Activated CD4-positive, alpha-beta T cell treated with anti-CD3 and anti-CD28 coated beads, Interleukin-2, Interleukin-6, amounts not matched to agents 100 ng/mL and 50 ng/mL, durations not matched to agents 16 hours and 8 hours (primary cell): ENCODE measurements at places on chromosomes 2 and 18.
A peak's percentile ranks its signal among the peaks of the same experiment; 100 is the strongest.

DNA sequence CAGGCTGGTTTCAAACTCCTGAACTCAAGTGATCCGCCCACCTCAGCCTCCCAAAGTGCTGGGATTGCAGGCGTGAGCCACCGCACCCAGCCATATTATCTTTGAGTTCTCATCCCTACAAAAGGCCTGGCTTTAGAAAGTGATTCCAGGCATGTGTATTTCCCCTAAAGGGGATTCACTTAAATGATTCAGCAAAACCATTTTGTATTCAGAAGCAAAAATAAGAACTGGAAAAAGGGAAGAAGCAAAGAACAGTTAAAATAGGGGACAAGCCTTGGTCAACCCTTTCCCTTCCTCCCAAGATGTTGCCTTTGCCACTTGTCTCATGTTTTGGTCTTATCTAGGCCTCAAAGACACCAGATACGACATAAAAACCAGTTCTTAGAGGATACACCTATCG, 10.5 kb downstream of the TM4SF20 start:
- DNase-seq, result no peak

DNA sequence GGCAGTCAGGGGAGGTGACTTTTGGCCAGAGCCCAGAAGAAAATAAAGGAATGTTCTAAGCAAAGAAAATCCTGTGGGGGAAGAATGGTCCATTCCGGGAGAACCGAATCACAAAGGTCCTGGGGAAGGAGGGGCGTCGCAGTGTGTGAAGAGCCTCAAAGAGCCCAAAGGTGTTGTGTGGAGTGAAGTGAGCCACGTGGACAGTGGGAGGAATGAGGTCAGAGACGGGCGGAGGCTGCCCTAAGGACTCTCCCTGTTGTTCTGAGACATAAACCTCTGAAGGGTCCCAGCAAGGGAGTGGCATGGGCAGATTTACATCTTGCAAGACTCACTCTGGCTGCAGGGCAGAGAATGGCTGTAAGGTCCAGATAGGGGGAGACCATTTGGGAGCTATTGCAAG, 91.3 kb upstream of the SEC11C start:
- no peak for DNase-seq

DNA sequence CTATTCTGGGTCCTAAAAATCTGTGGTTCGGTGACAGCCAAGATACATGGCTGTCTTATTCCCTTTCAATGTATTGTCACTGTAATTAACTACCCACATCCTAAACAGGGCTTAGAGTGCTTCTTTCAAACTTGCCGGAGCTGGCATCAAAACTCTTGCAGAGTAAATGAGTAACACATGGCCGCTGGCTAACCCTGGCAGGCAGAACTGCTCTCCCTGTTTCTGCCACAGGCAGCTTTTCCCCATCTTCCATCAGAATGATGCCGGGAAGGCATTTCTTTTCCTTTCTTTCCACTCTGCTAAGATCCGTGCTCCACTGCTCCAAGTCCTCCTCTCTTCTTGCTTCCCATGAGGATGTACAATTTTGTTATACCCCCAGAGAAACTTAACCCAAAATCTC, 54.8 kb upstream of the PTPRM start:
- DNase-seq, result no peak

GRCh38 chr18:41096504-41096903, 858.5 kb upstream of the PIK3C3 start:
- DNase-seq, result no peak

DNA sequence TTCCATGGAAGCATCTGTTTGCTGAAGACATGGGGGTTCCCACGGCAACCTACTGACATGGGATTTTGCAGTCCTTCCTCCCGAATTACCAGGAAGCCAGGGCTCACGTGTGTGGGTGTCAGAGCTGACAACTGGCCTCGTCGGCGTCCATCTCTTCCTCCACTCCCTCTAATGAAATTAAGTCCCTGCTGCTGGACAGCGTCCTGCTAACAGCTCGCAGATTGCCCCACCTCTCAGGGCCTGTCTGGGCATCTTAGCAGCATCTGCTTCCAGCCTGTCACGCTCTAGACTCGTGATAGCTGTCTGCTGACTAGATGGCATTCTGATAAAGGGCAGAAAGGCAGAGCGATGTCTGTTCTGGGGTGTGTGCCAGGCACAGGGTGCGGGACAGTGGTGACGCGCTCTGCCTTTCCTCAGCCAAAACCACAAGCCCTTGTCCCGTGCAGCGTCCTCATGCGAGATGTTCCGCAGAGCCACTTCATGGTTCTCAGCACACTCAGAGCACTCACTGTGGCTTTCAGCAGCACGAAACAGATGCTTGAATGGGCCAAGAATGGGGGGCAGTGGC, 161.1 kb downstream of the ARL4C start:
- peak; percentile 49 for DNase-seq

DNA sequence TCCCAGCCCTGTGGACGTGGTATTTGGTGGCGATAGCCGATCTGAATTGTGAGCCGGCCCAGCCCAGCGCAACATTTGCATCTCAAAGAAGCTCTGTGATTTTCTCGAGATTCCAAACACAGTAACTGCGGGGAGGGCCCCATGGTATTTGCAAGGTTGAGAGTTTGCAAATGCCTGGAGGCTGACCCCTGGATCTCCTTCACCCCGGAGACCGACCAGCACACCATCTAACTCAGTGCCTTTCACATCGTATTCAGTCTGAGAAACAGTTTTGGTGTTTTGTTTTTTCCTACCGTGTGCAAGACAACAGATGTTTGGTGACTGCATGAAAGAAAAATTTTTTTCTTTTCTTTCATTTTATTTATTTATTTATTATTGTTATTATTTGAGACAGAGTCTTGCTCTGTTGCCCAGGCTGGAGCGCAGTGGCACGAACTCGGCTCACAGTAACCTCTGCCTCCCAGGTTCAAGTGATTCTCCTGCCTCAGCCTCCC, 40.3 kb downstream of the MYCN start:
- DNase-seq, result no peak

GRCh38 chr2:15636972-15637785, 45.5 kb downstream of the DDX1 start:
- peak; percentile 57 for DNase-seq

DNA sequence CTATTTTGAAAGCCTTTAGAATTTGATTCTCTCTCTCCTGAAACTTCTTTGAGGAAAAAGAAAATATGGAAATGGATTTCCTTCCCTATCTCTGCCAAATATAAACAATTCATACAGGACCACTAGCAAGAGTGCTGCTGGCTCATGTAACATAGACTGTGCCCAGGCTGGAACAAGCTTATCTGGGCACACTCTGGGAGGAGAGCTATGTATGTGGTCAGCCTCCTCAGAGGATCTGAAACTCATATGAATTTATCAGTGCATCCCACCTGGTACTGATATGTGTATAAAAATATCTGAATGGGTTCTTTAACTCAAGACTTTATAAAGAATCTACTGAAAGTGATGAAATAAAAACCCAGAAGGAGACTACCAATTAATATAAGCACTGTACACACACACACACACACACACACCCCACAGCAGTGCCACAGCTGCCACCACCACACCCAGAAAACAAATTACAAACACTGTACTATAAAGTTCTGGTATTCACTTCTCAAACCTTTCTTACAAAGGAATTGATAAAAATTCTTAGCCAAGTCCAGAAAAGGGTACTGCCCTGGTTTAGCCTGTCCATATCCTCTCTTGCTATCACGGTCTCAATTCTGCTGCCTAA, 115.6 kb downstream of the IRS1 start:
- DNase-seq, result no peak

DNA sequence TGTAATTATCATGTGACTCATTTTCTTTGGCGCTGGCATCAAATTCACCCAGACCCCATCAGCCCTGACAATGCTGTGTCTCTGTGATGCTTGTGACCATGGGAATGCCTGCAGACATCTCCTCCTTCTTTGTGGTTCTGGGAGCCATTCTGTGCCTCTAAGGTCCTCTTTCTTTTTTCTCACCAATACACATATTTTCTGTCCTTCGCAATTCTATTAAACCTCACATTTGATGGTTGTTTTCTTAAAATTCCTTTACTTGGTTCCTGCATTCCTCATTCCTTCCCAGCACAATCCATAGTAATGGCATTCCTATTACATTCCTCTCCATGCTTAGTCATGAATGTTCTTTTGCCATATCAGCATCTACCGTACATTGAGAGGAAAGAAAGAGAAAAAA, 375.3 kb downstream of the PIK3C3 start:
- no peak for DNase-seq

GRCh38 chr2:136206613-136207012, 88.7 kb upstream of the CXCR4 start:
- DNase-seq, result peak; percentile 30

GRCh38 chr18:24659827-24660720, 199.6 kb downstream of the HRH4 start:
- DNase-seq, result peak; percentile 14

GRCh38 chr2:14632133-14632936, at the start of gene LRATD1:
TSS of gene LRATD1 (plus strand) at chr2:14632717. CDS start at chr2:14633980, 1,263 bp downstream.
- DNase-seq, result peak; percentile 12

DNA sequence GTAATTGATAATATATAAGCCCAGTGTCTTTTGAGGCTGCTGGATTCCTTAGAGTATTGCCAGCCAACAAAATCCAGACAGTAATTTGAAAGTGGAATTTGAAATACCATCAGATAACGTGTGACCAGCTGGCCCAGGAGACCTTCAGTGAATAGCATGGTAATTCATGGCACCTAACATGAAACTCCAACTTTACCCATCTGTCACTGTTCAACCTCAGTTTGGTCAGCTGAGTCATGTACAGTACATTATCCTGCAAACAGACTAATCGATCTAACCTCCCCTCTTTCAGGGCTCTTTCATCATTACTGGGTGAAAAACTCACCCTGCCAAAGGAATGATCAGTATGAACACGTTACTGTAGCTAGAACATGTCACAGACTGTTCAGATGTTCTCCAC, 230.6 kb downstream of the DOK6 start:
- no peak for DNase-seq
